ENCODE measurements at places on chromosomes 7 and 10.

DNA sequence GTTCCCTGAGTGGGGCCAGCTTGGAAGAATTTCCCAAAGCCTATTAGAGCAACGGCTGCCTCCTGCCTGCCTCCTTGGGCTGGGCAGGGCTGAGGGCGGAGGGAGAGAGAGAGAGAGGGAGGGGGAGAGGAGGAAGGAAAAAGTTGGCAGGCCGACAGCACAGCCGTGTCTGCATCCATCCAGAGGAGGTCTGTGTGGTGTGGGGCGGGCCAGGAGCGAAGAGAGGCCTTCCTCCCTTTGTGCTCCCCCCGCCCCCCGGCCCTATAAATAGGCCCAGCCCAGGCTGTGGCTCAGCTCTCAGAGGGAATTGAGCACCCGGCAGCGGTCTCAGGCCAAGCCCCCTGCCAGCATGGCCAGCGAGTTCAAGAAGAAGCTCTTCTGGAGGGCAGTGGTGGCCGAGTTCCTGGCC is at the start of gene AQP1:
AQP1 (plus strand) TSS at position 293 of the 409 bp plus-strand sequence; CDS start at position 350, 57 bp downstream.
- DNase-seq = no peak

DNA sequence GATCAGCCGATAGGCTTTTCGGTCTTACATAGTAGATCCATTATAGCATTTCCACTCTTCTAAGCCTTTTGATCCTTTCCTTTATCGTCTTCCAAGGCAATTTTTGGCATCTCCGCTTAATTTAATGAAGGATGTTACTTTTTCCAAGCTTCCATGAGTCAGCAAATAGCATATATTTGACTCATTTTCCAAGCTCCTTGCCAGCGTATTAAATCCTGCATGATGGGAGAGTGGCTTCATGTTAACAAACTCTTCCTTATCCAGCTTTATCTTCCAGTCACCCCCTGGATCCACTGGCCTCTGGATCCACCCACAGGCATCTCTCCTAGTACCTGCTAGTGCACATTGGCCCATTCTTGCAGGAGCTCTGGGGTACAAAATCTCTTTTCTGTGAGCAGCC is 13.0 kb downstream of the OR9A2 start:
- DNase-seq = peak; percentile 49

DNA sequence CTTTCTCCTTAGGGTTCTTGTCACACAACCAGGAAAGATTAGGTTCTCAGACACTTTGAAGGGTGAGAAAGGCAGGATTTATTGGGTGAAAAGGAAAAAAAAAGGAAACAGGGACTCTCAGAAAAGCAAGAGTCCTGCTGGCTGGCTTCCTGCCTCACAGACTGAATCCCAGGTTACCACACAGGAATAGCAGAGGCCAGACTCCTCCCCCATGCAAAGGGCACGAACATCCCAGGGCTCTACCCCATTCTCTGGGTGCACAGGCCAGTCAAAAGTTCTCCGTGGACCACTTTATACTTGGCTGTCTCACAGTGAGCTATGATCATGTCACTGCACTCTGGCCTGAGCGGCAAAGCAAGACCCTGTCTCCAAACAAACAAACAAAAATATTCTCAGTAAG is 42.6 kb downstream of the HOXA1 start:
- no peak for DNase-seq

GRCh38 chr7:47508389-47509380 is 73.2 kb downstream of the TNS3 start:
- DNase-seq = no peak

DNA sequence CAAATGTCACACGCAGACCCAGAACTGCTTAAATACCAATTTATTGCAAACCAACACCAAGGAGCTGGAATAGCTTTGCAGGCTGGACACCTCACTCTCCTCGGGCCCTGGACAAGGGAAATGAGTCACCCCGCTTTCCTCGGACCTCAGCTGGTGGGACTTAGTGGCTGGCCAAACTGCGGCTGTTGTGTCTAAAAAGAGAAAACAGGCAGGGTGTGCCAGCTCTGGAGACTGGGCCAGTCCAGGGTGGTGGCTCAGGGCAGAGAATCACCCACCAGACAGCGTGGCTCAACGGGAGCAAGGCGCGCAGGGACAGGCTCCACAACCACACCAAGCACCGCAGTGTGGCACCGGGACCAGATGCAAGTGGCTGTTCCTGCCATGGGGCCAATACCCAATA is 58.2 kb upstream of the CAMK2B start:
- peak; percentile 67 for DNase-seq
